ENCODE measurements at places on chromosomes 6 and 20.

DNA sequence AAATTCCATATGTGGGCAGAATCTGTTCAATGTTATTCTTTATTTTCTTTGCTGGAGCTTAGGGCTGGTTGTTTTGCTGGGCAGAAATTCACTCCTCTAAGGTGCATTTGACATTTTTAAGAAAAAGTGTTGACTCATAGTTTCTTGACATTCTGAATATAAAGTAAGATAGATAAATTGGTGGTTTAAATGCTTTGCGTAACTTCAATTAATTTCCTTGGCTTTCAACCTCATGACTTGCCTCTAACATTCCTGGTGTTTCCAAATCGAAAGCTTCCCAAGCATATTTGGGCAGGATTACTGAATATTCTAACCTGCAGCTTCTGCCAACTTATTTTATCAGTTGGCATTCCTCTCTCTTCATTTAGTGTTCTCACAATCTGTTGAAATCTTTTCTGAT lies 718.7 kb upstream of the ADGRB3 start:
- no peak for DNase-seq

GRCh38 chr6:68967549-68968300 lies 332.6 kb downstream of the ADGRB3 start:
- DNase-seq, result peak; percentile 51

- no peak for DNase-seq
Observed at GRCh38 chr6:53635322-53635721, 30.2 kb downstream of the KLHL31 start.

DNA sequence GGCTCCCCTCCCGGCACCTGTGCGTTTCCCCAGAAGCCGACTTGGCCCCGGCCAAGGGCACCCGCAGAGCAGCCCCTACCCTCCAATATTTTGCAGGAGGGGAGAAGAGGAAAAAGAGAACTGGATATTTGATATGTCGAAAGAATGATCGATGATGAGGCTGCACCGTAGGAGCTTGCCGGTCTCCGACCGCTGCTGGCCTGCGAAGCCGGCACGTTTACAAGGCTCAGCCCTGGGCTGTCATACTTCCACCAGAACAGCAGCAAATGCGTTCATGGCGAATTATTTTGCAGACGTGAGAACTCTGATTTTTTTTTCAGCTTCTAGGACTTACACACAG lies 296.7 kb downstream of the TFAP2C start:
- no peak for DNase-seq

DNA sequence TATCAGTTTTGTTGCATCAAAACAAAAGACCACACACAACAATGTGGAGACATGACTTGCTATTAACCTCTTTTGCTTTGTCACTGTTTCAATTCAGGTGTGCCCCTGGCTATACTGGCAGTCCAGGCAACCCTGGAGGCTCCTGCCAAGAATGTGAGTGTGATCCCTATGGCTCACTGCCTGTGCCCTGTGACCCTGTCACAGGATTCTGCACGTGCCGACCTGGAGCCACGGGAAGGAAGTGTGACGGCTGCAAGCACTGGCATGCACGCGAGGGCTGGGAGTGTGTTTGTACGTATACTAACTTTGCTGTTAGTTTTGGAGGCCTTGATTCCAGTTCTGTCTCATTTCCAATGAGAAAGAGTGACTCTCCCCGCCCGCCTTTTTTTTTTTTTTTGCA lies 356.9 kb downstream of the ARHGAP18 start:
- DNase-seq, result no peak

- no peak for DNase-seq
Observed at GRCh38 chr6:31386099-31386498, 17.3 kb upstream of the MICA start.

All from T-helper 2 cell treated with Interferon-gamma antibody and Interleukin-4, amounts not matched to agents 5 μg/mL and 100 μg/mL, for 36 hours (primary cell).